ENCODE measurements at places on chromosomes 5 and 9.
A peak's percentile ranks its signal among the peaks of the same experiment; 100 is the strongest.

DNA sequence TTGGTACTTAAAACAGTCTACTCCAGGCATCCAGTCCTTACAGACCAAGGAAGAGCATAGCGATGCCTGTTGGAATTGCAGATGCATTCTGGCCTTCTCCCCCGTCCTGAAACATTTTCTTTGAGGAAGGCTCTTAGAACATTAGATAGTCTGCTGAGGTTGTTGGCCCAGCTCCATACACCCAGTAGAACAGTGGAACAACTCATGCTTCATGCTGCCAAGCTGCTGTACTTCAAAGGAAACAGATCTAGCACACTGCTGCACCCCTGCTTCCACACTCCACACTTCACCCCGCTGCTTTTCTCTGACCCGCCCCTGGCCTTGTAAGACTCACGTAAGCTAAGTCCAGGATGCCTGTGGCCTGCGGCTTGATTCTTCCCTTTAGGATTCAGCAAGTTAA is 33.4 kb upstream of the NCS1 start:
- peak; percentile 25 for DNase-seq

- DNase-seq, result peak; percentile 77
These were observed 16.7 kb downstream of the FGD3 start for GRCh38 chr9:92963831-92964606.

DNA sequence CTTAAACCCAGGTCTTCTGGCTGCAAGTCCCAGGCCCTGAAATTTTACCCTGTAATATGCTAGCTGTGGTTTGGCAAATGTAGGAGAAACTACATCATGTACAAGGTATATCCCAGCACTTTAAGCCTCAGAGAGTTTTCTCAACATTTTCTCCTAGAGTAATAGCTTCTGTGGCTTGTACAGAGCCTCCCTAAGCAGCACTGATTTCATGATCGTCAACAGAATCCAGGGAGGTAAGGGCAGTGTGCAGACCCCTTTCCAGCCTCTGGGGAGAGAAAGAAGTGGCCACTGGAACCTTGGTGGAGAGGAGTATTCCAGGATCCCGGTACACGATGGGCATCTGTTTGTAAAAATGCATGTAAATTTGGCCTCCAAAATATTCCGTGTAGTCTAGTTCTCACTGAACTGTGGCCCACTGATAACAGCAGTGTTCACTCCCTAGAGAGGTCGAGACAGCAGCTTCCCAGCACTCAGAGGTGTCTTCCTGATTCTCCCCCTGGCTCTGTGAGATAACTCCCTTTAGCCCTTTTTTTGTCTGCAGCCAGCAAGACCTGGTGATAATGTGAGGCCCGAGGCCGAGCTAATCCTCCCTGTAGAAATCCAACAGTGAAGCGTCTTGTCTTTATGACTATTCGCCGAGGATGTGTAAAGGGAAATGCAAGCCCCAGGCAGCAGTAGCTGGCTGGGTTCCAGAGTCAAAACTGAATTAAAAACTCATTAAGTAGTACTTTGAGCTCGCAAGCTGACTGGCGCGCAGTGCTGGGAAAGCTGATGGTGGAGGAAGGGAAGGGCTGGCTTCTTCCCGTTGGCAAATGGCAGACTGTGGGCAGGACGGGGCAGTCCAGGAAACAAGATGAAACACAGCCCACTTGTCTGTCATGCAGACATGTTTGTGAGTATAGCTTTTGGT is 59.0 kb downstream of the MAP1B start:
- no peak for DNase-seq

DNA sequence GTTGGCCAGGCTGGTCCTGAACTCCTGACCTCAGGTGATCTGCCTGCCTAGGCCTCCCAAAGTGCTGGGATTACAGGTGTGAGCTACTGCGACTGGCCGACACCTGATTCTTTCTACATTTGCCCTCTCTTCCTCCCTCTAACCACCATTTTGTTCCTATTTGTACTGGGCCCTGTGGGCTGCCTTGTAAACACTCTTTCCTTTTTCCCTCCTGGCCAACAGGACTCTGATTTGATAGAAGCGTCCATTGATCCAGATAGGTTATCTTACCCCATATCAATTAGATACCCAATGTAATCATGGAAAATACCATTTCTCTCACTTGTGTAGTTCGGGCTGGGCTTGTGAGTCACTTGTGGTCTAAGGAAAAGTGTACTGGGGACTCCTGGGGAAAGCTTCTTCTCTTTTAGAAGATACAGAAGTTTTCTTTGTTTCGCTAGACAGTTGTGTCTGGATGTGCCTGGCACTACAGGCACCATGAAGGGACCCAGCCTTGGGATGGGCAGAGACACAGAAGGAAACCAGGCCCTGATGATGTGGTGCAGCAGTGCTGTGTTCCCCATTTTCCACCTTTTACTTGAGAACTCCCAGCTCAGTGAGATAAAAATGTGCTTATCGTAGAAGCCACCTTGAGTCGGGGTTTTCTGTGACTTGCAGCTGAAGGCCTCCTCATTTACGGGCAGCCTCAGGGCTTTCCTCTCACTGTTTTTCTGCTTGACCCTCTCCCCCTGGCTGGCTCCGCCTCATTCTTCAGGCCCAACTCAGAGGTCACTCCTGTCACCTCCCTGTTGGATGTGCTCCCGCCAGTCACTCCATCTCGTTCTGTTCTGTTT is 32.8 kb upstream of the CPEB4 start:
- no peak for DNase-seq

GRCh38 chr5:86038566-86038965 is 579.2 kb upstream of the COX7C start:
- no peak for DNase-seq

DNA sequence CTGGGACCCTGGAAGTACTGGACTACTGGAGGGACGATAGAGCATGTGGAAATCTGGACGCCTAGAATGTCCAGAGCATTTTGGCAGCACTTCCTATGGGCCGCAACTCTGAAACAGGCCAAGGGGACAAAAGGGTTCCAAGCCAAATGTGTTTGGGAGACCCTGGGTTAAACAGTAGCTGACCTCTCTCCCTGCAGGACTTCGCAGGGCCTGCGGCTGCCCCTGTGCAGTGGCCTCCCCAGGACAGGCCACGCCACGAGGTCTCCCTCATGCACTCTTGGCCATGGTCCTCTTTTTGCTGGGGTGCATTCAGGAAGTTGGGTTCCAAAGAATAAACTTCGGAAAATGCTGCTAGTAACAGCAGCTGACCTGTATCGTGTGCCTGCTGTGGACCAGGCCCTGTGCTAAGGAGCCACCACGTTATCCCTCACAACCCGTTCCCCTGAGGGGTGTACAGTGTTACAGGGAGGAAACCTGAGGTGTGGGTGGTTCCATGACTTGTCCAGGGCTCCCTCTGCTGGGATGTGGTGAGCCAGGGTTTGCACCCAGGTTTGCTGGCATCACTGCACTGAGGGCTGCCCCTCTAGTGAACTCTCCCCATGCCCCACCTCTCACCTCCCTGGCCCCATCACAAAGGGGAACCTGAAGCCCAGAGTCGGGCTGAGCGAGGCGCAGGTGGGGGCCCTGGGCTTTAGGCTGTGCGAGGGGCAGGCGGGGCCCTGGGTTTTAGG is 79.4 kb downstream of the AMBP start:
- no peak for DNase-seq

- no peak for DNase-seq
These were observed 50.6 kb upstream of the FER start for GRCh38 chr5:108696951-108697715.

DNA sequence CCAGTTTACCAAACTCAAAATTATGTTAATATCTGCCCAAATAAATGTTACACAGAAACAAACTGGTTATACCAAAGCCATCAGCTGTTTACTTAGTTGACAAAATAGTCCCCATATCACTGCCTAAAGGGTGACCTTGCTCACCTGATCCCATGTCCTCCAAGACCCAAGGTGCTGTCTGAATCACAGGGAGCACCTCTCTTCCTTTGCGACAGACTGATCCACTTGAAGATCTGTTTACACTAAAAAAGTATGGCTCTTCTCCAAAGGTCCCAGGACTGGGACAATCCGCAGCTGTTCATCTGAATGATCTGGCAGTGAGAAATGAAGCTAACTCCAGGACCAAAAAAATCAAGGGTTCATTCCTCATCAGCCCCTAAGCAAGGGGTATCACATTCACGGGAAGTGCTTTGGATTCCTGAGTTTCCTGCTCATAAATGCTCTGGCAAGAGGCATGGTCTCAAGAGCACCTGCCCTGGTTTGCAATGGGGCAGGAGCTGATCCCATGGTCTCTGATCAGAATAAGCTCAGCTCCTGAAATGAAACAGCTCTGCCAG is 5.0 kb downstream of the PRUNE2 start:
- no peak for DNase-seq

GRCh38 chr9:93259490-93260262 is 75.7 kb downstream of the WNK2 start:
- no peak for DNase-seq

DNA sequence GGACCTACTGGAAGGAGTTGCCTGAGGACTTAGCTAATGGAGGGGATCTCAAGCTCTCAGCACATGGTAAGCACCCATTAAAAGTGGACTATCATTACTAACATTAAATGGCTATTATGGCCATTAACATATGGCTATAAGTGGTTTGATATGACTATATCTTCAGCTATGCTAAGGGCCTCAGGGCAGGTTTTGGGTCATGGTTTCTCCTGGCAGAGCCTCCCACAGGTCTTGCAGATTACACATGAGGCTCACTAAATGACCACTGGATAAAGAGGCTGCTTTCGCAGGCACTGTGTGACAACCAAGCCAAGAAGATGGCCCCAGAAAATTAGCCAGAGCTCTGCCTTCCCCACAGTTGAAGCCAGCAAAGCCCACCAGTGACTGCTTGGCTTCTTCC is 15.4 kb downstream of the CCNJL start:
- DNase-seq, result no peak

DNA sequence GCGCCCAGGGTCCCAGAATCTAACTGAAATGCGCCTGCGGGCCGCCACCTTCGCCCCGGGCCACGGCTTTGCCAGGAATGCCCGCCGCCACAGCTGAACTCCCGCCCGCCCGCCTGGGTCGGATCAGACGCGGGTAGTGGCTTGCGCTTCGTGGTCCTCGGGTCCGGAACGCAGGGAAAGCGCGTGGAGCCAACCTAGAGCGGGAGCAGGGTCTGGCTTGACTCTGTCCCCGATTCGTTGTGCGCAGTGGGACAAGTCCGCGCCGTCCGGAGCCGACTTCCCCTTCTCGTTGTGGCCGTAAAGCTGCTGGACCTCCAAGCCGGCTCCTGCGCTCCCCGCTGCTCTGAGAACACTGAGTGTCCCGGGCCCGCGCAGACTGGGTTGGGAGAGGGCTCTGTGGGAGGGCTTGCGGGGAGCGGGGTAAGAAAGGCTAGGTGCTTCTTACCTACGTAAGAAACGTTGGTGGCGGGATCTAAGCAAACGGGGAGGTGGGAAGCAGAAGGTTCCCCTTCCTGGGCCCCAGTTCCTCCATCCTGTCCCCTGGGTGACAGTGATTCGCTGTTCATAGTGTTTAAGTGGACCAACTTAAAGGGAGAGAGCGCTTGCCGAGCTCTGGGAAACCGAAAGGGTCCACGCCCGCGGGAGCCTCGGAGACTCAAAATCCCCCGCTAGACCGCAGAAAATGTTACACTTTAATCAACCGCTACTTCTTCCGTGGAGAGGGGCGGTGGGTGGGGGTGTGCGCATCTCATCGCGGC is 4.4 kb upstream of the FOXE1 start:
- DNase-seq, result no peak

- DNase-seq, result no peak
These were observed 134.9 kb downstream of the ST8SIA4 start for GRCh38 chr5:100768221-100768620.

DNA sequence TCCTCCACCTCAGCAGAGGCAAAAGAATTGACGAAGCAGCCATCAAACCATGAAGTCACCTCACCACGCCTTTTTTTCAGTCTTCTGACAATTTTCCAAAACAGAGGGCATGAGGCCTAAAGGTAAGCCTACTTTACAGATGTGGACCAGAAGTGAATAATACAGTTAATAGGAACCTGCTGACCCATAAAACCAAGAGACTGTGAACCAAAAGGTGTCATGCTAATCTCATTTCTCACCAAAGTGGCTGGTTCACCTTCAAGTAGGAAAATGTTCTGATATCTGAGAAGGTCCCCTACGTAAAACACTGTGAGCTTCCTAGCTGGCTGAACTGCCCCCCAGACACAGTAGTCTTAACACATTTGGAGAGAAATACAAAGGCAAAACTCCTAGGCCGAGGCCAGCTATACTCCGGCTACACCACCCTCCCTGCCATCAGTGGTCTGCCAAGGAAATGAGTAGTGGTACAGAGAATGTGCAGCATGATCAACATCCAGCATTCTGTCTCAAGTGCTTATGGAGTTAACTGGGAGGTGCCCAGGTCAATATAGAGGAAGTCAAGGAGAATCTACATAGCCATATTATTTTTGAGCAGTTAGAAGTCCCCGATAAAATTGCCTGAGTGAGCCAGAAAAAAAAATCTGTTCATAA is 19.3 kb upstream of the F2RL2 start:
- no peak for DNase-seq

GRCh38 chr5:148965511-148966265 is 97.2 kb downstream of the SH3TC2 start:
- DNase-seq, result no peak

DNA sequence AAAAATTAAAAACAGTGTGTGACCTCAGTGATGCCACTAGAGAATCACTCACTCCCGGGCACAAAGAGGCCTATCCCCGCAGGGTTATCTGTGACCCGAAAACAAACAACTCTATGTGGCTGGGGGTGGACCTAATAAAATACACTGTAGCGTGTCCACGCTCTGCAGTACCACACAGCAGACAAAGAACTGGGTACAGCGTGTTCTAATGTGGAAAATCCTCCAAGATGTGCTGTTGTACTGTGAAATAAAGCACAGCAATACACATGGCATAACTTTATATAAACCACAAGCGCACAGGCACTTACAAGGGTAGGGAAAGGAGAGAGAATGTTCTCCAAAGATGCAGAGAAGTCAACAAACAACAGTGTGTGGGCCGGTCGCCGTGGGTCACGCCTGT is 8.1 kb upstream of the SLC34A1 start:
- no peak for DNase-seq

- no peak for DNase-seq
These were observed 398.6 kb upstream of the ADAMTSL1 start for GRCh38 chr9:18075253-18075952.

- no peak for DNase-seq
These were observed 998.5 kb upstream of the CDH6 start for GRCh38 chr5:30195036-30195435.

GRCh38 chr9:135065804-135066203 is 21.7 kb upstream of the OLFM1 start:
- DNase-seq, result no peak

GRCh38 chr5:565782-566440 is 41.7 kb upstream of the SLC9A3 start:
- DNase-seq, result no peak

- no peak for DNase-seq
These were observed 31.7 kb upstream of the LRRC14B start for GRCh38 chr5:159448-160172.

DNA sequence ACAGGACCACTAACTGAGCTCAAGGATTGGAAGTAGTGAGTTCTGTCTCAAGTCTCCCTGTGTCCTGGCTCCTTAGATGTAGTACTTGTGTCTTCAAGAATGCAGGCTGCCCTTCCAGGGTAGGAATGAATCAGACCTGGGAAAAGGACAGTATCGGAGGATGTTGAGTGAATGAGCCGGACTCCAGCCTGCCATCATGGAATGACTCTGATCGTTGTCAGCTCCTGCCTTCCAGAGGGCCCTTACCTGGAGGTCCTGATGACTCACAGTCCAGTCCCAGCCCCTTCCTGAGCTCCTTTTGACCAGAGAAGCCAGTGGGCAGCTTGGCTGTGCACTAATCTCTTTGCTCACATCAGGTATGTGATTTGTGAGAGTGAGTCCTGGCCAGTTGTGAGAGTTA is 161.1 kb downstream of the TRPM6 start:
- no peak for DNase-seq

Measured in activated CD4-positive, alpha-beta T cell treated with anti-CD3 and anti-CD28 coated beads for 48 hours (primary cell).